Esophagus squamous epithelium (tissue), 5 donors: ENCODE measurements at places on chromosomes 5 and 9. TPM values are rescaled to one million over a fixed set of nuclear protein-coding genes. Genes with fewer than 3 reads are reported as not detected.

- H3K4me1 ChIP-seq: peaks cover 8% of the 10 kb centered on the region
- no peaks in the 10 kb centered on the region for H3K36me3 ChIP-seq
- no peak overlapping the region for H3K4me3 ChIP-seq
- no peak for DNase-seq
- H3K27me3 ChIP-seq: no peaks in the 10 kb centered on the region
Measured at GRCh38 chr5:111532886-111533582, 20.7 kb upstream of the STARD4 start.

GRCh38 chr5:17434982-17435381 lies 63.0 kb upstream of the TAF11L2 start:
- H3K4me1 ChIP-seq: peaks cover 26% of the 10 kb centered on the region
- no peak overlapping the region for H3K4me3 ChIP-seq
- DNase-seq: no peak
- no peaks in the 10 kb centered on the region for H3K27me3 ChIP-seq
- no peaks in the 10 kb centered on the region for H3K36me3 ChIP-seq

DNA sequence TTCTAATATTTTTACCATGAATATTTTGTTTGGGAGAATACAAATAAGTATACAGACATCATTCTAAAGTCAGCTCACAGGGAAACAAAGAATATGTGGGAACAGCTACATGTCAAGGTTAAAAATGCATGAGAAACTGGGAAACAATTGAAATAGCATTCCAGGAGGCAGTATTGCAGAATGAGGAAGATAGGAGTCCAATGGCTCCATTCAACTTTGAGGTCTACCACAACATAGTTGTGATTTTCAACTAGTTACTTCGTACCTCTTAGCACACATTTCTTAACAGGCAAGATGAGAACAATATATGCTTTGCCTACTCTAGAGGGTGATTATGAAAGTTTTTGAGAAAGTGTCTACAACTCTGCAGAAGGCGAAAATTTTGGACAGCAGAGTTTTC lies 35.2 kb upstream of the CAST start:
- no peak for DNase-seq
- H3K36me3 ChIP-seq: no peaks in the 10 kb centered on the region
- peaks cover 26% of the 10 kb centered on the region for H3K4me1 ChIP-seq
- no peak overlapping the region for H3K27ac ChIP-seq
- H3K27me3 ChIP-seq: no peaks in the 10 kb centered on the region

- no peaks in the 10 kb centered on the region for H3K27me3 ChIP-seq
- no peak for DNase-seq
- H3K36me3 ChIP-seq: no peaks in the 10 kb centered on the region
- H3K27ac ChIP-seq: no peak overlapping the region
- no peak overlapping the region for H3K4me3 ChIP-seq
Measured at GRCh38 chr5:24235946-24236345, 408.8 kb downstream of the CDH10 start.

DNA sequence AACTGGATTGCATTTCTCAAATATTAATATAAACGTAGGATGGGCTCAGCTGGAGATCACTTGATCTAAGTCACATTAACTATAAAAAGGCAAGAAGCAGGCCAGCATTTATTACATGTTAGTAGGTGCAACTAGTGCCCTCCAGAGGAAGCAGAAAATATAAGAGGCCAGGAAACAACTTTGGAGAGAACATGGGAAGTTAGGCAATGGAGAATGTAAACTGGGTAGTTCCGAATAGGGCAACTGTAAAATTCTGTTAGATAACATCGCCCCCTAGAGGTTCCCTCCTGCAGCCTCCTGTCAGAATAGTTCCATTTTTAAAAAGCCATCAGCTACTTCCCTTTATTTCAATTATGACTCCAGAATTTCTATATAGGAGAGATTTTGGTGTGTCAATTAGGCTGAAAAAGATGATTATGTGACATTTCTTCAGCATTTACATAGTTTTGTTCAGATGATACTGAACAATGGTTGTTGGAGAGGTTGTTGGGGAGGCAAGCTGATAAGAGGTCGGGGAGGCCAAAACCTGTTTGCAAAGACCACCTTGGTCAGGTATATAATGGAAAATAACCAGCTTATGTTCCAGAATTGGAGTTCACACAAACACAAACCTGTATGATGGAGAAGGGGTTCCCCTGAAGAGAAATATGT lies 22.4 kb downstream of the CCL28 start:
- H3K27me3 ChIP-seq: no peaks in the 10 kb centered on the region
- peaks cover 8% of the 10 kb centered on the region for H3K4me1 ChIP-seq
- no peak for DNase-seq
- no peak overlapping the region for H3K27ac ChIP-seq
- H3K36me3 ChIP-seq: no peaks in the 10 kb centered on the region
- H3K4me3 ChIP-seq: no peak overlapping the region

DNA sequence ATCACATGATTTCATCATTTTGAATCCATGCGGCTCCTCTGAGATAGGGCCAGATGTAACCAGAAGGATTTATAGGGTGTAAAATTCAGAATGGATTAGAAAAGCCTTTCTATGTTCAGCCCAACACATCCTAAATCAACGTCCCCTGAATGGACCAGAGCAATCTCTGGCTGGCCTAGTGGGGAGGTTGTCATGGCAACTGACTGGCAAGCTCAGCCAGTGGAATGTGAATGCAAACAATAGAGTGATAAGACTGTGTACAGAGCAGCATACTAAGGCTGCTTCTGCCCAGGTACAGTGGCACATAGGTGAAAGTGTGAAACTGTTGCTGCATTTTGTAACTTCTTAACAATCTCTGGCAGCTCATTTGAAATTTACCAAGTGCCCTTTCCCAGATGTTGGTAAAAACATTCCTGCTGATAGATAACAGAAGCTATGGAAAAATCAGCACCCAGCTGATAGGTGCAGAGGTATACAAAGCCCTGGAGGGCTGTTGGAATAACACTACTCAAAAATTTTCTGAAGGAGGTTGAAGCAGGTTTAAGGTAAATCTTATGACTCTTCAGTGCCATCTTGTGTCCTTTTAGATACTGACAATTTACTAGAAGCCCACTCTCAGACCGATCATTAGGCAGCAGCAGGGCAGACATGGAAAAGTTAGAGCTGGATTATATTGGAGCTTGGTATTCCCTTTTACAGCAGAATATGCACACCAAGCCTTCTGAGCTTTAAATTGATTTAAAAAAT lies 267.2 kb downstream of the RAB3C start:
- DNase-seq: no peak
- no peaks in the 10 kb centered on the region for H3K36me3 ChIP-seq
- no peaks in the 10 kb centered on the region for H3K27me3 ChIP-seq
- H3K27ac ChIP-seq: no peak overlapping the region
- H3K4me1 ChIP-seq: no peaks in the 10 kb centered on the region
- H3K4me3 ChIP-seq: no peak overlapping the region

- H3K4me1 ChIP-seq: no peaks in the 10 kb centered on the region
- H3K27me3 ChIP-seq: no peaks in the 10 kb centered on the region
- no peak for DNase-seq
- no peak overlapping the region for H3K27ac ChIP-seq
- H3K4me3 ChIP-seq: no peak overlapping the region
Measured at GRCh38 chr5:21918451-21918850, 934.7 kb downstream of the CDH12 start.

DNA sequence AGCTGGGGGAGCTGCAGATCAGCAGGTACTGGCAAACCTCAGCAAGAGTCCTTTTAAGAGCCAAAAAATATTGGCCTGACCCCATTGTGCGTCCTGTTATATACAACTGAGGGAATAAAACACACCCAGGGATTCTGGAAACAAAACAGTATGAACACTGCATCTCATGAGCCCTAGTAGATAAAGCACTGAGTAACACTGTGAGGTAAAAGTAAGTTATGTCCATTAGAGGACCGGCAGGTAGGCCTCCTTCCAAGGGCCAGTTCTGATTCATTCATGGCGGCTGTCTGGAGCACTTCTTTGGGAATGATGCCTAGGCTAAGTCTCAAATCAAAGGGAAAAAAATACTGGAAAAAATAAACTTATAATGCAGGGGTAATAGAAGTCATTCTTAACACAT lies 64.9 kb downstream of the PDE4D start:
- H3K4me3 ChIP-seq: no peak overlapping the region
- no peaks in the 10 kb centered on the region for H3K27me3 ChIP-seq

- no peak for DNase-seq
- no peak overlapping the region for H3K4me3 ChIP-seq
- no peak overlapping the region for H3K27ac ChIP-seq
- H3K36me3 ChIP-seq: no peaks in the 10 kb centered on the region
Measured at GRCh38 chr5:71899865-71900342, 180.8 kb downstream of the CARTPT start.

DNA sequence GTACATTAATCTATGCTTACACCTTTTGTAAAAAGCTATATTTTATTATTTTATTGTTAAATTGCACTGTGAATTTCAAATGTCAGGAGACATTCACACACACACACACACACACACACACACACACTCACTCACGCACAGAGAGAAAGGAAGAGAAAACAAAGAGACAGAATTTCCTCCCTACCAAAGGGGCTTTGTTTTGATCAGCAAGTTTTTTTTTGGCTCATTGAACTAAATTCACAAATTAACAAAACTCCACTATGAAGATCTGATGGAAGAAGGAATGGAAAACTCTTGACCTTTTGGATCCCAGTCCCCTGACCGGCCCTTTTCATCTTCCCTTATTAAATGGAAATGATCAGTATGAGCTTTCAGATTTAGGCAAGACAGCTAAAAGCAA lies 161.2 kb downstream of the PDE4D start:
- H3K27ac ChIP-seq: no peak overlapping the region
- DNase-seq: no peak
- no peaks in the 10 kb centered on the region for H3K4me1 ChIP-seq

DNA sequence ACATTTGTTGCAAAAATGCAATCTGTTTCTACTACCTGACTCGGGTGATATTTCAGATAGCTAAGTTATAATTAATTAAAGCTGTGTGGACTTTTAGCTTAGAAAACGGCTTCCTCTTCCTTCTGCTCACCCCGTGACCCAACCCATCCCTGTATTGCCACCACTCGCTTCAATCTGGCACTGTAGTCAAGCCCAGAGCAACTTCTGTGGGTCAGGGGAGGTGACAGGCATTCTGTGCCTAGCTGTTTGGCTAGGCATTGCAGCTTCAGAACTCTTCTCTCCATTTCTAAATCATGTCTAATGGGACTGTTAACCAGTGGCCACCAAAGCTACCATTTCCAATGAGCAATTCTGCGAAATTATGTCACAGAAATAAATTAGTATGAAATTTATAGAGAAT lies 179.7 kb upstream of the TLX3 start:
- H3K4me1 ChIP-seq: no peaks in the 10 kb centered on the region
- H3K36me3 ChIP-seq: no peaks in the 10 kb centered on the region
- no peaks in the 10 kb centered on the region for H3K27me3 ChIP-seq
- no peak for DNase-seq

DNA sequence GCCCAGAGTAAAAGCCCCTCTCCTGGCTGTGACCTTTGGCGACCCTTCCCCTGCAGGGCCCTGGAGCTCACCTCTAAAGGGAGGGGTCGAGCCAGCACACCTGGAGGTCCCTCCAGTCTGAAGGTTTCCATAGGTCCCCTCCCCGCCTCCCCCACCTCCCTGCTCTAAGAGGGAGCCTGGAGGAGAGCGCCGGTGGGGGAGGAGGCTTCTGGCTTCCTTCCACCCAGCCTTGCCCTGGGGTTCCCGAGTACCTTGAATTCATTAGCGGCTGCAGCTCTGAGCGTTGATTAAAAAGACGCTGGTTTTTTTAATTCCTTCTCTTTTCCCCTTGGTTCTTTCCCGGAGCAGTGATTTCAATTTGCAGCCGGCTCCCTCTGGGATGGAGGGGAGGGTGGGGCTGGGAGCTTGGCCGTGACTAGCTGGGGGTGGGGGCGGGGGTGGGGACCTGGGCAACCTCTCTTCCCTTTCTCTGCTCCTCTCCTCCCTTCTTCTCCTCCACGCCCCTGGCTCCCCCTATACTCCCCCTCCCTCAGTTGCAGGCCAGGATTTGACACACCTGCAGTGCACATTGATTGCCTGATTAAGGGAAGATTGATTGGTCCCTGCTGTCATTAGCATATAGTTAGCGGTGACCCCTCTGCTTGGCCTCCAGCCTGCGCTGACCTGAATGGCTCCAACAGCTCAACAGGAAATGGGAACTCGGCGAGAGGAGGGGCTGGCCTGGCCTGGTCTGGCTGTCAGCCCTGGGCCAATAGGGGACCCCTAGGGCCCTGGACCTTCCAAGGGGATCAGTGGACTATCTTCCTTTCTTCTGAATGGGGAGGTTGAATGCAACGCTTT lies 67.5 kb upstream of the RAPGEF1 start:
- H3K27ac ChIP-seq: no peak overlapping the region
- no peak for DNase-seq
- H3K4me1 ChIP-seq: no peaks in the 10 kb centered on the region
- no peaks in the 10 kb centered on the region for H3K36me3 ChIP-seq
- no peaks in the 10 kb centered on the region for H3K27me3 ChIP-seq
- H3K4me3 ChIP-seq: no peak overlapping the region

DNA sequence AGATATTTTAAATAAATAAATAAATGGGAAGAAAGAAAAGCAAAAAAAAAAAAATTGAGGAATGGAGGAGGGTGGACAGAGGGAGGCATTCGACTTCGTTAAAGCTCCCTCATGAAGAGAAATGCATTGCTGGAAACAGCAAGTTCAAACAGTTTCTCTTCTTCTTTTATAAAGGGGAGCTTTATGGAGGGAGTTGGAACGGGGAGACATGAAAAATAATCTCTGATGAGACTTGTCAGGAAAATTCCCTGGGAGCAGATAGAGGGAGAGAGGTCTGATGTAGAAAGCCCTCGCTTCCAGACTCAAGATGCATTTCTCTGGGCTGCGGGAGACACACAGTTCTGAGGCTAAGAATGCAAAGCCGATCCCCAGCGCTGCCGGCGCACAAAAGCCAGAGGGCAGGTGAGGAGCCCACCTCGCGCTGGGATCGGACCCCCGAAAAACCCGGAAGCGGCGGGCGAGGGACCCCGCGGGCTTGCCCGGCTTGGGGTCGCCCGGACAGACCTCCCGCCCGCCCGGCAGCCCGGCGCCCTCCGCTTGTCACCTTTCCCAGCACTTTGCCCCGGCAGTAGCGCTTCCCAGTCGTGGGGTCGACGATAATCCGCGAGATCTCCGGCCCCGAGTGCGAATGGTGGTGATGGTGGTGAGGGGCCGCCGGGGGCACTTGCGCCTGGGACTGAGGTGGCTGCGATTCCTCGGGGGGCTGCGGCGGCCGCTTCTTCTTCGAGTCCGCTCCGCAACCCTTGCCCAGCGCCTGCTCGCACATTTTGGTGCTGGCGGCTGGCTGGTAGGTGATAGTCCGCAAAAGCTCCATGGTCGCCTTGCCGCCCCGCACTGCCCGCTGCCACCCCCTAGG lies 512 bp downstream of the PLK2 start:
- H3K4me1 ChIP-seq: peaks cover 10% of the 10 kb centered on the region
- no peaks in the 10 kb centered on the region for H3K27me3 ChIP-seq
- peak overlapping the region; percentile 94 for H3K4me3 ChIP-seq
- peaks cover 8% of the 10 kb centered on the region for H3K36me3 ChIP-seq
- DNase-seq: no peak

DNA sequence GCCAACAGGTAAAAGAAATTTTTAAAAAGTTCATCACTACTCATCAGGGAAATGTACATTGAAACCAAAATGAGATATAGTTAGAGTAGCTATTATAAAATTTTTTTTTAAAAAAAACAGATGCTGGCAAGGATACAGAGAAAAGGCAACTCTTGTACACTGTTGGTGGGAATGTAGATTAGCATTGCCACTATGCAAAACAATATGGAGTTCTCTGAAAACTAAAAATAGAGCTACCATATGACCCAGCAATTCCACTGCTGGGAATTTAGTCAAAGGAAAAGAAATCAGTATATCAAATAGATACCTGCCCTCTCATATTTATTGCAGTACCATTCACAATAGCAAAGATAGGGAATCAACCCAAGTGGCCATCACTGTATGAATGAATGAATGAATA lies 44.2 kb upstream of the NIPAL4 start:
- H3K36me3 ChIP-seq: no peaks in the 10 kb centered on the region
- no peak for DNase-seq
- H3K27me3 ChIP-seq: no peaks in the 10 kb centered on the region
- no peak overlapping the region for H3K27ac ChIP-seq
- H3K4me3 ChIP-seq: no peak overlapping the region
- no peaks in the 10 kb centered on the region for H3K4me1 ChIP-seq

CMYA5 gene
- 3.6 TPM for total RNA-seq

SLC46A2 gene
- total RNA-seq: 0.57 TPM

IRX2 gene
- 7.6 TPM for total RNA-seq
